CD8-positive, alpha-beta T cell (primary cell): ENCODE measurements at places on chromosomes 2 and 18. TPM values are rescaled to one million over a fixed set of nuclear protein-coding genes. Genes with fewer than 3 reads are reported as not detected.

Gene ABCG5
- not detected for total RNA-seq

GRCh38 chr2:190635781-190636180 is 13.1 kb upstream of the NAB1 start:
- no peak for DNase-seq

GRCh38 chr18:26745288-26746181 is 120.0 kb downstream of the AQP4 start:
- no peak for DNase-seq

DNA sequence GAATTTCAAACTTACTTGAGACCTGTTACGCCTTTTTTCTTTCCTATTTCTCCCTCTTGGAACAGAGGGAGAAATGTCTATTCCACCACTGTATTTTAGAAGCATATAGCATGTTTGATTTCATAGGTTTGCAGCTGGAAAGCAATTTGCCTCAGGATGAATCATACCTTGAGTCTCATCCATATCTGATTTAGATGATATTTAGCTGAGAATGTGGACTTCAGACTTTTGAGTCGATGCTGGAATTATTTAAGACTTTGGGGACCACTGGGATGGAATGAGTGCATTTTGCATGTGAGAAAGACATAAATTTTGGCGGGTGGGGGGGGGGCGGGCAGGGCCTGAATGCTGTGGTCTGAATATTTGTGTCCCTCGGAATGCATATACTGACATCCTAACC is 282.7 kb upstream of the STON1 start:
- no peak for DNase-seq

Gene GAL3ST2
- 0.81 TPM for total RNA-seq

Gene ME2
- total RNA-seq: 14.4 TPM

DNA sequence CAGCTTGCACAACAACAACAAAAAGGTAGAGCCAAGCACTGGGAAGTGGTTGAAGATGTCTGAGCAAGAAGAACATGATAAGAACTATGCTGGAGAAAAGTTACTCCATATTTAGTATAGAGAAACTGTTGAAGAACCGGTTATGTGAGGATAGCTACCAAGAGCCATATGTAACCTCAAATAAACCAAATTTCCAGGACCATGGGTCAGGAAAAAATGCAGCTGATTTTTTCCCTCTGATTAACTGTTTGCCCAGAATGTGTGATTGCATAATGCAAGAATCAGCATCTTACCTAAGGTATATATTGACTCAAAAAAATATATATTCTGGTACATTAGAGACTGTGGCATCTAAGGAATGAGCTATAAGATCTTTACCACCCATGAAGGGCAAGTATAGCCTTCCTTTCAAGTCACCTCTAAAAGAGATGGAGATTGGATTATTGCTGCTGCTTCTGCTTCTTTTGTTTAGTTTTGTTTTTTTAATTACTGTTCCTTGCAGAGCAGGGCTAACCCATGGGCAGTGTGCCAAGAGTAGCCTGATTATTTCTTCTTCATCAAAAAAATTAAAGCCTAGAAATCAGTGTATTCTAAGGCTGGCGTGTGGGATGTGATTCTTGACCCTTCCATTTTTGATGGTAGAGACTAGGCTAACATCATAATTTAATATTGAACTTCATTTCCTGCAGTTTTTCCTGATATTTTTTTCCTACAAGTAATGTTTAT is 76.9 kb upstream of the MAP3K20 start:
- no peak for DNase-seq

GRCh38 chr2:172297950-172298349 is 129.4 kb upstream of the ITGA6 start:
- no peak for DNase-seq
